ENCODE measurements at places on chromosomes 11 and 22.

GRCh38 chr11:95465887-95466286, 234.9 kb upstream of the SESN3 start:
- no peak for DNase-seq

DNA sequence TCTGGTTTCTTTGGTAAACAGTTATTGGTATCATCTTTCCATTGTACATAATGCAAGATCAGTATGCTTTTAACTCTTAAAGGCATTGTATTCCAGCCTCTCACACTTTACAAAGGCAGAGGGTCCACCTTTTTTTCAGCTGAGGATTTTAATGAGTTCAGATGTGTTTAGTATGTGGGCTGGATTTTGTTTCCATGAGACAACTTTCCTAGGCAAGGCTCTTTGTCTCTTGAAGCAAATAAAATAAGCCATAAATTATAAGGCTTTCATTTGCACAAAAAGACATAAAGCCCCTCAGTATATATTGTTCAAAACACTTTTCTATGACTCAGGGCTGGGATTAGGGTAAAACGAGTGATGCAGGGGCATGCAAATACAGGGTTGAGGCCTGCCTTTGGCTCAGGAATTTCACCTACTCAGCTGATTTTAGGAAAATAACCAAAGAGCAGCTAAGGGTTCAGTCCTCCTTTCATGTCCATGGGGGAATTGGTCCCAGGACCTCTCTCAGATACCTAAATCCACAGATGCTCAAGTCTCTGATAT, 7.6 kb downstream of the MMP20 start:
- no peak for DNase-seq

GRCh38 chr22:43697894-43698293, 114.2 kb downstream of the EFCAB6 start:
- no peak for DNase-seq

- DNase-seq: no peak
These were observed 20.4 kb downstream of the PSMD13 start for GRCh38 chr11:256952-257737.

DNA sequence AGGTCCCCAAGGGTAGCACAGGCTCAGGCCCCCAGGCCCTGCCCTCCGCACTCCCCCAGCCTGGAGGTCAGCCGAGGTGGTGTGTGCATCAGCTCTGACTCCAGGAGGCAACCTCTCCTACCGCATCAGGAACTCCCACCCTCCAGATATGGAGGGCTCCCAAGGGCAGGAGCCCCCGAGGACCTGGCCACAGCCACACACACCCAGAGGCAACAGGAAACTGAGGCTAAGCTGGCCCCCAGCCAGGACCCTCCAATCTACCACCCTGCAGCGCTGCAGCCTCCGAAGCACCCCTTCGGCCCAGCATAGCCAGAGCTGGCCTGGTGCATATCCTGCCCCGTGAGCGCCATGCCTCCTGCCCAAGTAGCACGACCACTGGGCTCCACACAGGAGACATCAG, 104.0 kb downstream of the MED15 start:
- no peak for DNase-seq

- DNase-seq: no peak
These were observed 87.8 kb downstream of the FBXO7 start for GRCh38 chr22:32562401-32562800.

GRCh38 chr11:112024178-112024772, 933 bp upstream of the DLAT start:
- no peak for DNase-seq

DNA sequence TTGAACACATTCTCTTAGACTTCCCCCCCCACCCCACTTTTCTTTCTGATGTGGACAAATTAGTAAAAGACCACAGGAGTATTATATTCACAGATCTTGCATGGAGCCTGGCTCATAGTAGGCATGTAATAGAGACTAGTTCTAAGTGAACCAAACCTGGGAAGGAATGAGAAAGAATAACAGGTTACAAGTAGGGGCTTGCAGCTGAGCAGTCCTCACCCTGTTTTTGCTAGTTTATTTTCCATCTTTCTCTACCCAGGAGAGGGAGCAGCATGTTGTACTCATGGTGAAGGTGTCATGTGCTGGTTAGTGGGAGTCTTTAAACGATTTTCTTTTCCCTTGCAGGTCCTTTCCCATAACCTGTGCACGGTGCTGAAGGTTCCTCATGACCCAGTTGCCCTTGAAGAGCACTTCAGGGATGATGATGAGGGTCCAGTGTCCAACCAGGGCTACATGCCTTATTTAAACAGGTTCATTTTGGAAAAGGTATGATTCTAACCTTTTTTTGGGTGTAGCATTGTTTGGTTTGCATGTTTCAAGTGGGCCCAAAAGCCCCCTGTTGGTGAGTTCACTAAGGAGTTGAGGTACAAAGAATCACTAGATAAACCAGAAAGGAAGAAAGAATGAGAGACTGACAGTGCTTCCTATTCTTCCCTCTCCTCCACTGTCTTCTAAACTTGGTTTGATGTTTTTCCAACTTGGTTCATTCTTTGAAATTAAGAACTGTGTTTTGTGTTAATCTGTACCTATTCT, 30.1 kb downstream of the SWAP70 start:
- DNase-seq: no peak

- no peak for DNase-seq
These were observed 11.6 kb downstream of the CPSF7 start for GRCh38 chr11:61418136-61418535.

DNA sequence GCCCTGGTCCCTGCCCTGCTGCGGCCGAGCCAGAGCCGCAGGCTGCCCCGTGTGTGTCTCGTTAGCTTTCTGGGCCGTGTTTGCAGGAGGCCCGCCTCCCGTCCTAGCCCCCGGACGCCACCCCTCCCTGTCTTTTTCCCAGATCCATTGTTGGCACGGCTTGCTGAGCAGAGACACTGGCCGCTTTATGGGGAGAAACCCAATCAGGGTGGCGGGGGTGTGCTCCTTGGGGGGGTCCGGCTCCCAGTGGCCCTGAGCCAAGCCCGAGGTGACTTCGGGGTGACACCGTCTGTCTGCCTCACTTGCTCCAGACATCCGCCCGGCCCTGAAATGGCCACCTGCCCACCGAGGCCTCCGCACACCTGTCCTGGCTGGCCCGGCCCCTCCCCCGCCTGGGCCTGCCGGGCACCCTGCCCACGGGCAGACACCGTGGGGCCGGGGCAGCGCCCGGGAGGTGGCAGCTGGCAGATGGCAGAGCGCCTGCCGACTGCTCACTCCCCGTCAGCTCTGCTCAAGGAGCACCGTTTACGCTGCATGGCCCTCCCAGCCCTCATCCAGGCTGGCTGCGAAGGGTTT, 43.1 kb upstream of the PPARA start:
- DNase-seq: no peak

- no peak for DNase-seq
These were observed 73.2 kb upstream of the FGF3 start for GRCh38 chr11:69892237-69892985.

- DNase-seq: no peak
These were observed 14.2 kb downstream of the TSPAN18 start for GRCh38 chr11:44740967-44741366.

DNA sequence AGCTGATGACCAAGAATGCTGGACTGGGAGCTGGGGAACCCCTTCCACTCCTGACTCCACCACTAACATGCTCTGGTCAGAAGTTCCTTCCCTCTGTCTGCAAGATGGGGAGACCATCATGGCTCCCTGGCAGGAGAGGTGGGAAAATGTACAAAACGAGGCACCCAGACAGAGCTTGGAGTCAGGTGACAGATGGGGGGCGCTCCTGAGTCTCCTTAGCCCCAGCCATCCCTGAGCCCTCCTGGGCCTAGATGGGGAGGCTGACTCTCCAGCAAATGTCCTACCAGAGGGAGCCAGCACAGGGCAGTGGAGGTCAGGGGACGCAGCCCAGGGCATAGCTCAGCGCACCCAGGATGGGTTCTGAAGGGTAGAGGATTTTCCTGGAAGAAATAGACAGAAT, 20.0 kb downstream of the KCNJ4 start:
- no peak for DNase-seq

DNA sequence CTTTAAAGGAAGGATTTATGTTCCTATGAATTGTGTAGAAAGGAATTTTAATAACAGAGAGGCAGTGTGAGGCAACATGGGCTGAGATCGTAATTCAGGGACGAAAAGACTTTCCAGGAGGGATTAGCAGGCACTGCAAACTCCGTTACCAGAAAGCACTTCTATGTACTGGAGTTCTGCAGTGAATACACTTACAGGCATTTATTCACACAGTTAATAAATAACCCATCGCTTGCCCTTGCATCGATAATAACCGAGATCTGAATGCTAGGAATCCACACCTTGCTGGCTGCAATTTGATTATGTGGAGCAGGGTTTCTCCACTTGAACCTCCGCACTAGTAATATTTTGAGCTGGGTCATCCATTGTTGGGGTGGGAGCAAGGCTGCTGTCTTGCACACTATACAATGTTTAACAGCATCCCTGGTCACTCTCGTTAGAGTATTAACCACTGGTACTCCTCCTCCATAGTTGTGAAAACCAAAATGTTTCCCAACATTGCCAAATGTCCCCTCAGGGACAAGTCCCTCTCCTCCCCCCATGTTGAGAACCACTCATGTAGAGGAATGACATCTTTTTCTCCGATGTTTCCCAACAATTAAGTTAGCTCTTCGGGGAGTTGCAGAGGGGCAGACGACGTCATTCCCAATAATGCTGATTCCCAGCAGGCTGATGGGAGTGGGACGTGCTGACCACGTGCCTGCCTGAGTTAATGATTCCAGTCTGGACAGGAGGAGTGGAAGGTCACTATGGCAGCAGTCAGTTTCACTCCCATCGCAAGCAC, 99.5 kb downstream of the SNX19 start:
- DNase-seq: no peak

GRCh38 chr11:17514476-17514875, 29.7 kb downstream of the USH1C start:
- DNase-seq: no peak

DNA sequence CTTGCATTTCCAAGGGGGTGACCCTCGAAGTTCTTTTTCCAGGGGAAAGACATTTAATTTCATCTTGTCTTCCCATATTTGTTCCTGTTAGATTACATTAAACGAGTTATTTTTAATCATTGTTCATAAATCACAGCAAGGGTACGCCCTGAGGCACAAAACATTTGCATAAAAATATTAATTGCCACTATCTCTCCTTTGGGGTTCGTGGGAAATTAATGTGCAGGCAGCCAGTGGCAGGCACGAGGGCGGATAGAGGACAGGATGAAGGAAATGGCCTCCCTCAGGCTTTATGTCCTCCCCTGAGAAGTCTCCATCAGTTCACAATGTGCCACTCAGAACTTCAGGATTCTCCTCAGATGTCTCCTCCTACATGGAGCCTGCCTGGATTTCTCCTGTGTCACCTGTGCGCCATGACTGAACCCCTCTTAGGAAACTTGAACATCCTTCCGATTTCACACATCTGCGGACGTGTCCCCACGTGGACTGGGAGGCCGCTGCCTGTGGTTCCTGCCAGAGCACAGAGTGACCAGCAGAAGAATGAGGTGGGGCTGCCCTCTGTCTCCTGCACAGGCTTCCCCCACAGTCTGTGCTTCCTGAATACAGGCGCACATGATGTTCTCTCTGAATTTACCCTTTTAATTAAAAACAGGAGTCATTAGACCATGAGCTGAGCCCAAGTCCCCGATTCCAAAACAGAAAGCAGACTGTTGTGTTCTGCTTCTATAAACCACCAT, 1085.9 kb downstream of the TBC1D22A start:
- DNase-seq: no peak

- no peak for DNase-seq
These were observed 408.2 kb downstream of the MN1 start for GRCh38 chr22:27393371-27393770.

- DNase-seq: peak; percentile 32
These were observed 71.7 kb downstream of the IGLL5 start for GRCh38 chr22:22959147-22959827.

GRCh38 chr22:49212002-49212401, 615.7 kb downstream of the BRD1 start:
- DNase-seq: no peak

GRCh38 chr11:44505581-44506054, 59.8 kb upstream of the CD82 start:
- no peak for DNase-seq

DNA sequence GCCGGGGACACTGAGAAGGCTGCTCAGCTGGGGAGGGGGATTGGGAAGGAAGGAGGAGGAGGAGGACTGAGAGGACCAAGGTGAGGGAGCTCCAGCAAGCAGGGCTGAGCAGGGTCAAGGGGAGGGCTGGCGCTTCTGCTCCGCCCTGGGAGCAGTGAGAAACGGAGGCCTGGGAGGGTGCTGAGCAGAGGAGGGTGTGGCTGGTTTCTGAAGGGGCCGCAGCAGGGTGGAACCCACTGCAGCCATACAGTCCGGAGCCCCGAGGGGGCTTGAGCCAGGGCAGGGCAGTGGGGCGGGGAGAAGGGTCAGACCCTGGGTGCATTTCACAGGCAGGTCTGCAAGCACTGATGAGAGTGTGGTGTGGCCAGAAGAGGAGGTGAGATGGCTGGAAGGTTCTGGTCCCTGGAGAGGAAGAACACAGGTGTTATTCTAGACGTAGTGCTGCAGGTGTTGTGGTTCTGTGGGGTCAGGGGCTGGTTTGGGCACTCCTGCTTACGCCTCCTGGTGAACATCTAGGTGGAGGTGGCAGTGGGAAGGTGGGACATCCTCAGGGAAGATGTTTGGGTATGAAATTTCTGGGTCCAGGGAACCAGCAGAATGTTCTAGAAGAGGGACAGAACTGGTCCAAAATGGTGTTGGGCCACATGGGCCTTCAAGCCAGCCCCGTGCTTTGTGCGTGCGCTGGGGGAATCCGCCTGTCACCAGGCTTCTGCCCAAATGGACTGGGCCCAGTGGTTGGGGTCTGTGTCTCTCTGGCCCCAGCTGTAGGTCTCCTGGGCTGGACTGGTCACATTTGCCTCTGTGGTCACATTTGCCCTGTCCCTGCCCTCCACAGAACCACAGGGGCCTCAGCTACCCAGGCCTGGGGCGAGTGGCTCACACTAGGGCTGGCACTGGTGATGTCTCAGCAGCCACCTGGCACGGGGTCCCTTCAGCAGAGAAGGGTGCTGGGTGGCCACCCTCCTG, 714.7 kb downstream of the BRD1 start:
- DNase-seq: no peak

- DNase-seq: no peak
These were observed 35.5 kb upstream of the NCAM1 start for GRCh38 chr11:112925516-112926310.

- DNase-seq: no peak
These were observed 3.4 kb downstream of the SPTBN2 start for GRCh38 chr11:66725647-66726046.
